ENCODE measurements at places on chromosomes 4 and X.

DNA sequence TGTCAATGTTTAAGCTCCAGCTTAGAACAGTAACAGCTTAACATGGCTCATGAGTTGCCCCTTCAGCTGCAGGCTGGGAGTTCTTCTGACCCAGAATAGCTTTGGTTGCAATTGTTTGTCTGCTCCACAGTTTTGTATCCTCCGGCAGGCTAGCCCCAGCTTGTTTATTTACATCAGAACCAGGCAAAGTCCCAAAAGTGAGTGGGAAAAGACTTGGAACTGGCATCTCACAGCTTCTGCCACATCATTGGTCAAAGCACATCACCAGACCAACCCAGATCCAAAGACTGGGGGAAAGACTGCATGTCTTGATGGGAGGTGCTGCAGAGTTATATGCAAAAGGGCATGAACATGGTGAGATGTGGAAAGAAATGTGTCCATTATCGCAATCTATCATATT, 231.2 kb upstream of the CPEB2 start:
- DNase-seq = no peak

- no peak for DNase-seq
Measured at GRCh38 chr4:113958766-113959538, 20.5 kb downstream of the ARSJ start.

DNA sequence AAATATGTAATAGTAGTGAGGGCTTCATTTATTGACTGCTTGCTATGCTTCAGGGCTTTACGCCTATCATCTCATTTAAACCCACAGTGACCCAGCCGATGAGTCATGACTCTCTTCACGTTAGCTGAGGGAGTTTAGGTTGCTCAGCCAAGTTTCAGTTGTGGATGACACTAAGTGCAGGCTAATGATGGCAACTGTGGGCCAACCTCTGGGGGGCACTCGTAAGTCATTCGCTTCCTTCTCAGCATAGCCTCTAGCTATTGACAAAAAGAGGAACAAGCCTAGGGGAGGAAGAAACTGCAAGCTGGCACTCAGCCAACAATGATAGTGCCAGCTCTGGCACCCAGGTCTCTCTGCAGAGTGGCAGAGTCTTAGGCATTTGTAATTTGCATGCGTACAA, 325.0 kb downstream of the ARHGAP10 start:
- no peak for DNase-seq

DNA sequence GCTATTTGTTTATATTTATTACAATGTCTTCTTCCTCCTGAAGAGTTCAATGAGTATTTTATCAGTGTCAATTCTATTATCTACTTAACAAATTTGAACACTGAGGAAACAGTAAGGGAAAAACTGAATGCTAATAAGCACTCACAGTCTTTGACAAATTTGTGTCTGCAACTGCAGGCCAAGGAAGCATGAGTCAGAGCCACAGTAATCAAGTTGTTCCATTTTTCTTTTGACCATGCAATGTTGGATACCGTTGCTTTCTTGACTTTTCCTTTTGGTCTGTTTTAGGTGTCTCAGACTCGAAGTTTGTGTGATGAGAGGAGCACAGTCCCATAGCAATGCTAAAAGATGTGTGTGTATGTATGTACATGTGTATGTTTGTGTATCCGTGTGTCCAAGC, 359.6 kb downstream of the IL1RAPL1 start:
- no peak for DNase-seq

DNA sequence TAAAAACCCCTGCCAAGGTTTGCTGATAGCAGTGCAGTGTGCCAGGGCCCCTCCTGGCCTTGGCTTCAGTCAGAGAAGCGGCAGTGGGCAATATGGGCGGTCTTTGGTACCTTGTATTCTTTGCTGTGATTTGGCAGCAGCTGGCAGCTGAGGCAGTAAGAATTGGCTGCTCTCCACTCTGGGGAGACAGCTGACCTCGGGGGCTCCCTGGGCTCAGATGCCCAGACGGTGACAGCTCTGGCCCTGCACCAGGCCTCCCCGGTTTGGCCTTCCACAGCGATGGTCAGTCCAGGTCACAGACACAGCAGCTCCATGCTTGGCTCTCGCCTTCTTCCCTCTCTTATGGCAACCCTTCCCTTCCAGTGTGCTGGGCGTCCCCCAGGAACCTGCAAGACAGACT, 330.9 kb downstream of the BCOR start:
- DNase-seq = no peak

- DNase-seq = no peak
Measured at GRCh38 chr4:63302078-63302477, 1107.2 kb downstream of the TECRL start.

- DNase-seq = no peak
Measured at GRCh38 chrX:24285082-24285481, 28.8 kb downstream of the SUPT20HL2 start.

DNA sequence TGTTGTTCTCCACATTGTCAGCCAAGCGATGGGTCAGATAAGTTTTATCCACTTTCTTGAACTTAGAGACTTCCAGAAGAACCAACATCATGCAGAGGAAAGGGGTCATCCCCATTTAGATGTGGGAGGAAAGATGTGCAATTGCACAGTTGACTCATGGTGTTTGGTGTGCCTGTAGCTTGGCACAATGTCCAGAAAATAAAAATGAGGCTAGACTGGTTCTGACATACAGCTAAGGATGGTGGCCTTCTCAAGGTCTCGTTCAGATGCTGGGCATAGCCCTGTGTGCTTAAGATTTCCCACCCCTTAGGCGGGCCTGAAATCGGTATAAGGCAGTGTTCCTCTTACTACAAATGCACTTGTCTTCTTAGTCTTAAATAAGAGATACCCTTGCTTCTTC, 101.1 kb downstream of the PCDH7 start:
- no peak for DNase-seq

GRCh38 chr4:39044956-39045826, 13.0 kb upstream of the TMEM156 start:
- no peak for DNase-seq

DNA sequence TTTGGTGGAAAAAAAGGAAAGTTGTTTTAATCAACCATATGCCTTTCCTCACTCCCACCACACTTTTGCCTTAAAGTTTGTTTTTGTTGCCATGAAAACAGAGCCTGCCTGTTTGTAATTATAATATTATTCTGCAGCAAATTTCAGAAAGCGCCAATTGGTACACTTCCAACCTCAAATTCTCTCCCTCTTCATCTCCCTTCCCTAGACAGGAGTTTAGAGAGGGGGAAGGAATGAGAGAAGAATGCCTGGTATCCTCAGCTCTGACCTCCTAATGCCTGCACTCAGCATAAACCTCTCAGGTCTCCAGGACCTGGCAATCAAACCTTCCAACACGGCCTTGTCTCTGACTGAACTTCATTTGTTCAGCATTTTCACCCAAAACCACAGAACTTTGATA, 138.4 kb upstream of the HCCS start:
- DNase-seq = no peak

DNA sequence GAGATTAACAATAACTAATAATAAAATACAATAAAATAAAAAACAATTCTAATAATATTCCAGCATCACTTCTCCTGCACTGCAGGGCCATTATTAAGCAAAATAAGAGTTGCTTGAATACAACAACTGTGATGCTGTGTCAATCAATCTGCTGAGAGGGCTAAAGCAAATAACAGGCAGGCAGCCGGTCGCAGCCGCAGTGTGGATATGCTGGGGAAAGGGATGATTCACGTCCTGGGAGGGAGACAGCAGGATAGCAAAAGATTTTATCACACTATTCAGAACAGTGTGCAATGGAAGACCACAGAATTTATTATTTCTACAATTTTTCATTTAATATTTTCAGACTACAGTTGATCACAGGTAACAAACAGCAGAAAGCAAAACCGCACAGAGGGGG, 76.5 kb upstream of the SMARCAD1 start:
- no peak for DNase-seq

DNA sequence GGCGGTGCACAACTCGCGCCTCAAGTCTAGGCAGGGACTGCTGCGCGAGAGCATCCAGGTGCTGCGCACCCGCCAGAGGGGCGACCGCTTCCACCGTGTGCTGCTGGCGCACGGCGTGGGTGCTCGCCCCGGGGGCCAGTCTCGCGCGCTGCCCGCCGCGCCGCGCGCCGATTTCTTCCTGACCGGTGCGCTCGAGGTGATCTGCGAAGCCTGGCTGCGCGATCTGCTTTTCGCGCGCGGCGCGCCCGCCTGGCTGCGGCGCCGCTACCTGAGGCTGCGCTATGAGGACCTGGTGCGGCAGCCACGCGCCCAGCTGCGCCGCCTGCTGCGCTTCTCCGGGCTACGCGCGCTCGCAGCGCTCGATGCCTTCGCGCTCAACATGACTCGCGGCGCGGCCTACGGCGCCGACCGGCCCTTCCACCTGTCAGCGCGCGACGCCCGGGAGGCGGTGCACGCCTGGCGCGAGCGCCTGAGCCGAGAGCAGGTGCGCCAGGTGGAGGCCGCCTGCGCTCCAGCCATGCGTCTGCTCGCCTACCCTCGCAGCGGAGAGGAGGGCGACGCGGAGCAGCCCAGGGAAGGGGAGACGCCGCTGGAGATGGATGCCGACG, 1.3 kb downstream of the CHST7 start:
- peak; percentile 13 for DNase-seq

DNA sequence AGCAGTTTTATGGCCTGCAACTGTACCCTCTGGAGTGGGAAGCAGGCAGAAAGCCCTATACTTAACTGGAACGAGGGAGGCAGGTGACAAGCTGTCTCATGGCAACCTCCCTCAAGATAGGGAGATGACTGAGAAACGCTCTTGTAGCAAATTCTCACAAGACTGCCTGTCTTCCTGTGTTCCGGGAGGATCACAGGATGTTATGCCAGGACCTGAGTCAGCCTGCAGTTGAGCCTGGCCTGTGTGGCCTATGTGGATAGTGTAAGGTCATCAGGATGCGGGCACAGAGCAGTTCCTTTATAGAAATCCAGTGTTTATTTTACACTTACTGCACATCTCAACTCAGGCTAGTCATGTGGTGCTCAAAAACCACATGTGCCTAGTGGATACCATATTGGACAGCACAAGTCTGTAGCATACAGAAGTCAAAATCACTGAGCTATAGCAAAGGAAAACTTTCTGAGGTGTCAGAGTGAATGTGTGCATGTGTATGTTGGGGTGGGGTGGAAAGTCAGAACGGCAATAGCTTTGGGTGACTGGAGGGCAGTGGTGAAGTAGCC, 25.2 kb downstream of the TAF7L start:
- no peak for DNase-seq
